ENCODE measurements at places on chromosomes 3 and 15.

GRCh38 chr3:113300596-113300995 lies 89.2 kb downstream of the BOC start:
- DNase-seq: no peak

GRCh38 chr3:184600685-184601377 lies 39.2 kb downstream of the EPHB3 start:
- no peak for DNase-seq

- no peak for DNase-seq
Observed at GRCh38 chr3:192077795-192078497, 617.0 kb downstream of the PYDC2 start.

DNA sequence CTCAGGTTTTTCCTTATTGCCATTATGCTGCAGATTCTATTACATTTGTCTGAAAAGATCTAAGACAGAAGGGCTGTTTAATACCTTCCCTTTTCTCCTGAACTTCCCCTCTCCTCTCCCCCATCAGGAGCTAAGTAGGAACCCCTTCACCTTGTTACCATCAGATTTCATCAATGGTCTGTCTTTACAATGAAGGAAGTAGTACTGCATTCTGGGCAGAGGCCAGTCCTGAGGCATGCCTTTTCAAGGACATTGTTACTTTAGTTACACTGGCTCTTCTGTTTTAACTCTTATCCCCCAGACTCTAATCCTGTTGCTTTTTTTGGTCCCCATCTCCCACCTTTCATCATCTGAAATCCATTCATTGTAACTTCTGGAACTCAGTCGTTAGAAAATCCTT lies 8.1 kb downstream of the CTNNB1 start:
- no peak for DNase-seq

DNA sequence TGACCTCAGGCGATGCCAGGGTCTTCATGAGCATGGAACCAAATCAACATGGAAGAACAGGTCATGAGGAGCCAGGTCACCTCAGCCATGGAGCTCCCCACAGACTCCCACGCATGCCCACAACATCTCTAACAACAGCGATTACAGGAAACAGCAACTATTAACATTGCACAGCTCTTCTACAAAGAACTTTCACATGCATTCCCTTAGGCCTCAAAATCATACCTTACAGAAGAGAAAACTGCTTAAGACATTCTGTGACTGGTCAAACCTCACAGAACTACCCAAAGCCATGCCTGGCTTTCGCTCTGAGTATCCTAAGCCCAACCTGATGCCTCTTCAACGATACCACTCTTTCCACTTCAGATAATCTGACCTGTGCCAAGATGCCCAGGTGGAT lies 117.8 kb downstream of the OXNAD1 start:
- DNase-seq: no peak

- peak; percentile 23 for DNase-seq
Observed at GRCh38 chr3:158790901-158791589, 10.8 kb upstream of the MFSD1 start.

DNA sequence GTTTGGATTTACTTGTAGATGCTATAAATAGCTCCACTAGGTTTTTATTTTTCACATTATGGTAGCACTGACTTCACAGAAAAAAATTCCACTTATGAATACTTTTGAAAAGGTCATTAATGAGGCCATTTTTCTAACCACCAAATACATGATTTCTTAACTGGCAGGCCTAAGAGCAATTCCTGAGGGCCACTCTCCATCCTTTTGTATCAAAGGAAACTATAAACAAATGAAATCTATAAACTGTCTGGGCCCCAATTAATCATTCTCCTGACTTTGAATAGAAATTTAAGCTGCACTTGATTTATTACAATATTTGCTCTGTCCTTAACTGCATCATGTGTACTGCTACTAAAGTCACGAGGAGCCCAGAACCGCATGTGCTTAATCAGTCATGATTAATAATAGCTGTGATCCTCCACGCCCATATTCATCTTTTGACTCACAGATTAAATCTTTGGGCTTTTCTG lies 25.1 kb upstream of the MTMR10 start:
- no peak for DNase-seq
